Left ventricle myocardium inferior (tissue), 1 donor: ENCODE measurements at places on chromosomes 5 and 9.
A peak's percentile ranks its signal among the peaks of the same experiment; 100 is the strongest.

- DNase-seq: no peak
These were observed 46.7 kb downstream of the PRRC1 start for GRCh38 chr5:127564002-127564769.

DNA sequence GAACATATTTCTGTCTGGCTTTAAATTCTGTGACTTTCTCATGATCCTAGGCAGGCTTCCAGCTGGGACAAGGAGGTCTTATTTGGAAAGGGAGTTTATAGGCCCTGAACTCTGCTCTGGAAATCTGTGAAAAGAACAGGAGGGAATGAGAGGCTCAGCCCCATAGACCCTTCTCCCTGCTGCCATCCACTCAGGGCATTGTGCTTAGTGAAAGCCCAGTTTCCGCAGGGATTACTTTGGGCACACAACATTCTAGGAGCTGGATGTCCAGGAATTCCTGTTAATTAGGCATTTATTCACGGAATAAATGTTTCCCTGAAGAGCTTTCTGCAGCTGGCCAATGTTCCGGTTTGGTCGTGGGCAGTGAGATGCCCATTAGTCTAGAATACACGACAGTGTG is 32.7 kb upstream of the COL15A1 start:
- DNase-seq: no peak

DNA sequence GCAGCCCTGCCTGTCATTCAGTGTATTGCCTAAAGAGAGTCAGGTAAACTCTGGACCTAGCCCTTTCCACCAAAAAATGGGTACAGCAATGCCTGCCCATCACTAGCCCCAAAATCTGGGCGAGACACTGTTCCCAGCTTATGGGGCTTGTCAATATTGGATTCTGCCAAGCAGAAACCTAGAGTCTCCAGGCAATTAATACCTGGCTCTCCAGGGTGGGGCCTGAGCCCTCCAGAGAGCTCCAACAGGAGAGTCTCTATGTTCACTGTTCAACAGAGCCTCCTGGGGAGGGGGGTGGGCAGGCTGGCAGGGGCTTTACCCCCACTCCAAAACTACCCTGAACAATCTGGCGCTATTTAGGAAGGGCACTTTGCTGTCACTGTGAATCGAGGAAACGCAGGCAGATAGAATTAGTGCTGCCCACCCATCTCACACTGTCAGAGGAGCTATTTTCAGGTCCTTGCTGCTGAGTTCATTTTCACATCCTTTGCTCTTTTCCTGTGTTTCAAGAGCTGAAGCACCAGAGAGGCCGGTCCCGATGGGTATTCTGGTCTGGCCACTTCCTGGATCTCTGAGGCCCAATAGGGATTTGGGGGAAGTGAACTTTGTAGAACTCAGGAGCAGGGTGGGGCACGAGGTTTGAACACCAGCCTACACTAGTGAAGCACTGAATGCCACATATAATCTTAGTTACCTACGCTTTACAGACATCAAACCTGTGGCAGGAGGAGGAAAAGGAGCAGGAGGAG is 121.8 kb downstream of the C5orf15 start:
- DNase-seq: no peak

DNA sequence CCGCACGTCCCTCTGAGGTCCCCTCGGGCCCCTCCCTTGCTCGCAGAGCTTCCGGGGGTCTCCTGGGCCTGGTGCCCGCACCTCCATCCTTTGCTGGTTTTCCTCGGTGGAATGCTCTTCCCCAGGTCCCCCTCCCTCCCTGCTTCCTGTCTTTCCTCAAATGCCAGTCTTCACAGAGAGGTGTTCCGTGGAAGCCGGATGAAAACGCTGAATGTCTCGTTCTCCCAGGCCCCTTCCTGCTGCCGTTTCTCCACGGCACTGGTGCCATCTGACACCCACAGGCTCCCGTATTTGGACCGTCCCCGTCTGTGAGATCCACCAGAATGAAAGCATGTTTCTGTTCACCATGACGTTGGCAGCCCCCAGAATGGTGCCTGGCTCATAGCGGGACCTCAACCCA is 4.1 kb downstream of the OR2V1 start:
- no peak for DNase-seq

DNA sequence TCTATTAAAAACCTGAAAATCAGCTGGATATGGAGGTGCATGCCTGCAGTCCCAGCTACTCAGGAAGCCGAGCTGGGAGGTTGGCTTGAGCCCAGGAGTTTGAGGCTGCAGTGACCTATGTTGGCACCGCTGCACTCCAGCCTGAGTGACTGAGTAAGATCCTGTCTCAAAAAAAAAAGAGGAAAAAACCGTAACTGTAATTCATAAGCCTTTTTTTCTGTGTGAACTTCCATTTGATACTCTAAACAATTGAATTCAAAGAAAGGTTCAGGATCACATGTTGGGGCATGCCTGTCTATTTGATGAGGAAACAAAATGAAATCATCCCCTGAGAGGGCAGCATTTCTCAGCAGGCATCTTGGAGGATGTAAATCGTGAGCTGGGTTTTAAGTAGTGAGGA is 38.8 kb downstream of the ITGA2 start:
- peak; percentile 36 for DNase-seq

DNA sequence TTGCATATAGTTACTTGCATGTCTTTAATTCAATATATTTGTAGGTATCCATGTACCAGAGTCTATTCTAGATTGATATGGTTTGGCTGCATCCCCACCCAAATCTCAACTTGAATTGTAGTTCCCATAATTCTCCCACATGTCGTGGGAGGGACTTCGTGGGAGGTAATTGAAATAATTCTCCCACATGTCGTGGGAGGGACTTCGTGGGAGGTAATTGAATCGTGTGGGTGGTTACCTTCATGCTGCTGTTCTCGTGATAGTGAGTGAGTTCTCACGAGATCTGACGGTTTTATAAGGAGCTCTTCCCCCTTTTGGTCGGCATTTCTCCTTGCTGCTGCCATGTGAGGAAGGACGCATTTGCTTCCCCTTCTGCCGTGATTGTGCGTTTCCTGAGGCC is 16.5 kb downstream of the FBXL7 start:
- no peak for DNase-seq

GRCh38 chr9:112665347-112665746 is 52.6 kb downstream of the INIP start:
- no peak for DNase-seq

DNA sequence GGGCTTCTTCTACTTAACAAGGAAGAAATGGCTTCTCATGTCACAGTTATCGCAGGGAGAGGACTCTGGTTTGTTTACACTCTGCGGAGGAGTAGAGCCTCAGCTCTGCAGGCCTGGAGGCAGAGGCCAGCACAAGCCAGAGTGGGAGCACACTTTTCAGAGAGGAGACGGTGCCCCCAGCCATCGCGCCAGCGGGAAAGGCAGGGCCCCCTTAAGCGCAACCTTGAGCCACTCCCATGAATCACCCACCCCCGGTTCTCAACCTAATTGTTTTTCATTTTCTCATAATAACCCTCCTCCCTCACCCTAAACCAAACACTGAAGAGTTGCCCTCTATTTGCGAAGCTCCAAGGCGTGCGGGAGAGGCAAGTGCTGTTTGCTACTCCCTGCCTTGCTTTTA is 208.4 kb upstream of the TBCA start:
- no peak for DNase-seq

- DNase-seq: no peak
These were observed 213.2 kb upstream of the EDIL3 start for GRCh38 chr5:84597904-84598303.

DNA sequence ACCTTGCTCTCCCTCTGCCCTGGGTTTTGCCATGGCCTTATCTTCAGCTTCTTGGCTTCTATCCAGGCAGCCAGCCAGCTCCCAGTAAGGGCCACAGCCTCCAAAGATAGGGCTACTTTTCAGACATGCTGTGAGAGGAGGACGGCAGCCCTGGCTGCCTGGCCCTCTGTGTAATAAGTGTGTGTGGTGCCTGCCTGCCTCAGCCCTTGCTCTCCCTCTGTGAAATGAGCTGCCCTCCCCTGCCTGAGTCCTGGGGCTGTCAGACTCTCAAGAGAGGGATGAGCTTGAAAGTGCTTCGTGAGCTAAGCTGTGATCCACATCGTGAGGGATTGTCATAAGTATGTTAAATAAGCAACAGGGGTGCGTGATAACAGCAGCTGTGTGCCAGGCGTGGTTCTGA is 8.1 kb downstream of the NDST1 start:
- DNase-seq: peak; percentile 56

- peak; percentile 71 for DNase-seq
These were observed 44.9 kb upstream of the STXBP1 start for GRCh38 chr9:127567035-127567729.

- peak; percentile 76 for DNase-seq
These were observed at the start of gene MAMDC2 for GRCh38 chr9:70043689-70044489. MAMDC2 (plus strand) TSS chr9:70043848; CDS start chr9:70044198, 350 bp downstream.

DNA sequence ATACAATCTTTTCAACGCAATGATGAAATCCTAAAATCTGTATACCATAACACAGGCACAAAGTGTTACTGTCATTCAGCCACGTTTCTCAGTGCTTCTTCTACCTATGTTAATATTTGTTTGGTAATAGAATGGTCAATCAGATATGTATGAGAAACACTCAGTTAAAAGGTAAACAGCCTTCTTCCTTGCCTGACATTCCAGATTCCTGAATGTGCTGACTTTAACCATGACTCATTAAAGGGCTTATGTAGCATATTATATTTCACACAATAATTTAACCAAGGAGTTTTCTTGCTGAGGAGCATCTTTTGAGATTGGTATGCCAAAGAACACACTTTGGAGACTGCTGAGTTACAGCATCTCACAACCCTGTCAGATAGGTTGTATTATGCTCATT is 187.6 kb downstream of the CETN3 start:
- no peak for DNase-seq

- no peak for DNase-seq
These were observed 48.4 kb upstream of the APC start for GRCh38 chr5:112689155-112689909.

DNA sequence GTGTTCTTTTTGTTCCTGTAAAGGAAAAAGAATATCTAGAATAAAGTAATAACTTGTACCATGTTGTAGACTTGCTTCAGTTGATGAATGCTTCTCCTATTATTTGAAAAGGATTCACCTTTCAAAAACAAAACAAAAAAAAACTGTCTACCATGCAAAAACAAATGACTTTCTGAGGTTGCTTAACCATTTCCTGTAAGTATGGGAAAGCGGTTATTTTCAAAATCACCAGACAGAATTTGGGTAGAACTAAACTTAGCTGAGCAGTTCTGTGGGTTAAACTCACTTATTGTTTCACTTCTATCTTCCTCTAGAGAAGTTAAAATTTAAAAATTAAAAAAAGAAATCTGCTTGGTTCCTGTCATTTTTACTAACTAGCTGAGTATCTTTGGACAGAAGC is 25.2 kb downstream of the LNPEP start:
- no peak for DNase-seq

- DNase-seq: no peak
These were observed 161.1 kb downstream of the CSNK1G3 start for GRCh38 chr5:123673107-123673506.

DNA sequence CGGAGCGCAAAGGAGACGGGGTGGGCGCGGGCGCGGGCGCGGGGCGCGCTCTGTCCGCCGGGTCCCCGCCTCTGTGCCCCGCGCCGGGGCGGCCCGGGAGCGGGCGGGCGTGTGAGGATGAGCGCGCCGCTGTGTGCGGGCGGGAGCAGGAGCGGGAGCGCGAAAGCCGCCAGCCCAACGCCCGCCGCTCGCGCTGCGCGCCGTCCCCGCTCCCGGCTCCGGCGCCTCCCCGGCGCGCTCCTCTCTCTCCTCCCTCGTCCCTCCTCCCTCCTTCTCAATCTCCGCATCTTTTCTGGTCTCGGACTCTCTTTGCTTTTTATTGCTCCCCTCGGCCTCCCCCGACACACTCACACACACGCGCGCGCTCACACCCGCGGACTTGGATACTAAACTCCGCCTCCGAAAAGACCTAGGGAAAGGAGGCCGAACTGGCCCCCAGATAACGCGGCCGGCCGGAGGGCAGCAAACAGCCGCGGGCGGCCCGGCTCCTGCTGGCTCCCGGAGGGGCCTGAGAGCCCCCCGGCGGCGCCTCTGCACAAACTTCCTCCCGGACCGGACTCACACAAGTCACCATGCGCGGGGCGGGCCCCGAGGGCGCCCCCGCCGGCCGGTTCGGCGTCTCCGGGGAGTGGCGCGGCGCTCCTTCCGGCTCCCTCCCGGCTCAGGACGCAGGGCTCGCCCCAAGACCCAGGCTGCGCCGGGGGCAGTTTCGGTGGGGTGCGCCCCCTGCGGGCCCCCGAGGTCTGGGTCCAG is at the start of gene FIBCD1:
Gene FIBCD1, minus strand, starts transcription at position 596 of the 753 bp plus-strand sequence. CDS start 640 bp downstream, outside the sequence.
- no peak for DNase-seq

GRCh38 chr5:143248391-143248790 is 155.1 kb downstream of the NR3C1 start:
- DNase-seq: no peak

GRCh38 chr9:15856591-15856990 is 303.7 kb downstream of the CCDC171 start:
- DNase-seq: no peak

GRCh38 chr9:106769331-106769730 is 93.6 kb upstream of the ZNF462 start:
- no peak for DNase-seq

GRCh38 chr5:179816796-179817469 is 3.8 kb upstream of the SQSTM1 start:
- DNase-seq: no peak

GRCh38 chr9:5278486-5278885 is 26.0 kb downstream of the RLN2 start:
- no peak for DNase-seq

- peak; percentile 40 for DNase-seq
These were observed 225.1 kb downstream of the ADGRV1 start for GRCh38 chr5:90783460-90784333.

DNA sequence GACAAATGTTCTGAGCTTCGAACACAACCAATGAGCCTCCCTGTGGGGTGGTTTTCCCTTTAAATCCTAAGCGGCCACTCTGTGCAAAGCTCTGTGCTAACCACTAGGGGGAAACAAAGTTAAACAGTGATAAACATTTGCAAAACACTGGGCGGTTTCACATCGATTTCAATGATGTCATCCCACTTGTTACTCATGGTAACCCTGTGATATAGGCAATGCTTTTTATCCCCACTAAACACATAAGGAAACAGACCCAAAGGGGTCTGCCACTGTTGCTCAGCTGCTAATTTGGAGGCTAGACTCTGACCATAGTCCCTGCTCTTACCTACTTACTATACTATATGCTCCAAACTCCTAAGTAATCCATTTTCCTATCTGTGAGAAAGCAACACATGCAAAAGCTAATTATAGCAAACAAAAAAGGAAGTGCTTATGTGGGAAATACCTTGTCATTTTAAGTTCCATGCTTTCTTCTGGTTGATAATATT is 57.3 kb downstream of the PTPN3 start:
- no peak for DNase-seq

- no peak for DNase-seq
These were observed 6.0 kb downstream of the SLC46A2 start for GRCh38 chr9:112884721-112885120.

DNA sequence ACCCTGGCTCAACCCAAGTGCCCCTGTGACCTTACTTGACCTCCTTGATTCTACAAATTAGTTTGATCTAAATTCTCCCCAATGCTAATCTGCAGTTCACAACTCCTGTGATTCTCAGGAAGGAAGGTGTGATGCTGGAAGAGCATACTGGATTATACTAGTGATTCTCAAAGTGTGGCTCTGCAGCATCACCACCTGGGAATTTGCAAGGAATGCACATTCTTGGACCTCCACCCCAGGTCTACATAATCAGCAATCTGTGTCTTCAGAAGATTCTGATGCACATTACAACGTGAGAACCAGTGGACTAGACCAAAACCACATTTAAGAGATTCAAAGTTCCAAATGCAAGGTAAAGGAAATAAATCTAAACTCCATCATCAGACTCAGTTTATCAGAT is 198.6 kb downstream of the AGTPBP1 start:
- DNase-seq: no peak
